ENCODE measurements at places on chromosomes 7 and 10.

DNA sequence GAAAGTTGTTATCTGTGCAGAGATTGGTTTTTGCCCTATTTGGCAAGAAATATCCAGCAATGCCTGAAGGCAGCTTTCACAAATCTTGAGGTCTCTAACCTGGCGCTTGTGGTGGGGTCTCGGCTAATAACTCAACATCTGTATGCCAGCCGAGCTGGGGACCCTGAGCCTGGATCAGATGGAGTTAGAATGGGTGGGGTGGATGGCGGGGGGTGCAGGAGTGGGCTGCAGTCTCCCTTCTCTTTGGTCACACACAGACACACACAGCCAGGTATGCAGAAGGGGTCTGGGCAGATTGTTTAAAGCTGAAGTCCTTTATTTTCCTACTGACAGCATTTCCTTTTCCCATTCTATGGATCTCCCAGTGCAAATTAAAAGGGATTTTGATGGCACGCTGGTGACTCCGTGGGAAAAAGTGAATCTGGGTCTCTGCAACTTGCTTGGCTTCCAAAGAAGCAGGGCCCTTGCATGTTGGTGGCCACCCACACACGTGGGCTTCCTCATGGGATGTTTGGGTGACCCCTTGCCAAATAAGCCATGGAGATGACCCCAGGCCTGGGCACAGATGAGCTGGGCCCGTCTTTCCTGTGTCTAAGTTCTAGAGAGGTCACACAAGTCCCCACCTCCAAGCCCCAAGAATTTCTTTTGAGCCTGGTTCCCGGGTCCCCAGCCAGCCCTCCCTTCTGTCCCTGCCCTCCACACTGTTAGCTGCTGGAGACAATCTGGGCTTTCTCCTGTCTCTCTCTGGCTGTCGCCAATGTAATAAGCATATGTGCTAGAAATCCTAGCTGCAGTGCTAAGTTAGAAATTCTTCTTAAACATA, 39.9 kb upstream of the EMX2 start:
- no peak for DNase-seq

DNA sequence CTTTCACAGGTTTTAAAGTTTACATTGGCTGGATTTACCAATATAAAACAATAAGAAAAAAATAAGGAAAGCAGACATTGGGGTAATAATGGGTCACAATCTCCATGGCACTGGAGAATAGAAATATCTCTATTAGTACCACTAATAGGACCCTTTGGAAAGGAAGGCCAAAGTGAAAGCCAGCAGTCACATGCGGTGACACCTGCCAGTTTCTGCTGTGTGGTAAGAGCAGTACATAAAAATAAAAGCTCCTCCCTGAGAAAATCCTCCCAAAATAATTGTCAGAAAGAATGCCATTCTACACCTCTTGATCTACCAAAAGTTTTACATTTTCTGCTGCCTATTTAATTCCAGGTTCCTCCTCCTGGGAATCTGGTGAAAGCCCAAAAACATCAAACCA, 30.4 kb upstream of the SLC13A1 start:
- DNase-seq = no peak

DNA sequence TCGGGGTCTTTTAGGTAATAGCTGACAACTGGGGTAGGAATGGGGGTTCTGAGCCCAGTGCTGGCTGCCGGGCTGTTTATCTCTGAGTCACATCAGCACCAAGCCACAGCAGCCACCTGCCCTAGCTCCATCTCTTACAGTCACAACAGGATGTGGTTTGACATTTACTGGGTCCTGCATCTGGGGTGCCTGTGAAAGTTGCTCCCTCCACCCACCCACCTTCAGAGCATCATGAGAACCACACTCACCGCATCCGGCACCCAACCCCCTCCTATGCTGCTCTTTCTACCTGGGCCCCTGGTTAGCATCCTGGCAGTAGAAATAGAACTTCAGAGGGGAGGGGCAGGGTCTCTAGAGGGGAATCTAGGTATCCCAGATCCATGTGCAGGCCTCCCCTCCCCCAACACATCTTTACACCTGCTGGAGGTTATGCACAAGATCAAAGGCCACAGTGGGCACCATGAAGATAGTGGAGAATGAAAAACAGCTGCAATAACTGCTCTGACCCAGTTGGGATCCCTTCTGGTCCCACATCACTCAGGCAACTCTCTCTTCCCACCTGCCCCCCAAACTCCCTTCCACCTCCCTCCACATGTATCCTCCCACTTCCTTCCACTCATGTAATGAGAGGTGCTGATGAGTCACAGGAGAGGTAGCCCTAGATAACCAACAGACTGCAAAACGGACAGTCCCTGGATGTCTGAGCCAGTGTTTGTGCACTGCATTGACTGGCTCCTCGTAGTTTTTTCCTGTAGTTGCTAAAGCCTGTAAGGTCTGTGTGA, 38.2 kb downstream of the PRSS2 start:
- DNase-seq = no peak

- DNase-seq = no peak
Measured at GRCh38 chr7:80362010-80362618, 149.8 kb downstream of the GNAT3 start.

GRCh38 chr7:104976966-104977636, 36.9 kb upstream of the KMT2E start:
- peak; percentile 51 for DNase-seq

DNA sequence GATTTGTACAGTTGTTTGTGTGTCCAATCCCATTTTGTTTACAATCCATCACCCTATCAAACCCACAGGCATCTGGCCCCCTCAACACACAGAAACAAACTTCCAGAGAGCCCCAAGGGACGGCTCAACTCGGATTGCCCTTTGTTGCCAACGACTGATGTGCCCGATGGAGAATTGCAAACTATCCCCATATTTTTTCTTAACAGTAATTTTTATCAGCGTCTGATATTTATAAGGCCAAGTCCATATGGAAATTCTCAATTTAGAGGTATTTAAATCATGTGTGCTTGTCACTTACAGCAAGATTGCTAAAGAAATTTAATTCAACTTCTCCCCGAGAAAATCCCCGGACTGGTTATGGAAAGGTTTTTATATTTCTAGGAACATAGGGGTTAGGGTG, 113.9 kb upstream of the NPS start:
- DNase-seq = no peak

- DNase-seq = no peak
Measured at GRCh38 chr10:60323162-60323561, 66.5 kb downstream of the ANK3 start.

GRCh38 chr10:118986815-118987790, 42.4 kb upstream of the NANOS1 start:
- DNase-seq = no peak

DNA sequence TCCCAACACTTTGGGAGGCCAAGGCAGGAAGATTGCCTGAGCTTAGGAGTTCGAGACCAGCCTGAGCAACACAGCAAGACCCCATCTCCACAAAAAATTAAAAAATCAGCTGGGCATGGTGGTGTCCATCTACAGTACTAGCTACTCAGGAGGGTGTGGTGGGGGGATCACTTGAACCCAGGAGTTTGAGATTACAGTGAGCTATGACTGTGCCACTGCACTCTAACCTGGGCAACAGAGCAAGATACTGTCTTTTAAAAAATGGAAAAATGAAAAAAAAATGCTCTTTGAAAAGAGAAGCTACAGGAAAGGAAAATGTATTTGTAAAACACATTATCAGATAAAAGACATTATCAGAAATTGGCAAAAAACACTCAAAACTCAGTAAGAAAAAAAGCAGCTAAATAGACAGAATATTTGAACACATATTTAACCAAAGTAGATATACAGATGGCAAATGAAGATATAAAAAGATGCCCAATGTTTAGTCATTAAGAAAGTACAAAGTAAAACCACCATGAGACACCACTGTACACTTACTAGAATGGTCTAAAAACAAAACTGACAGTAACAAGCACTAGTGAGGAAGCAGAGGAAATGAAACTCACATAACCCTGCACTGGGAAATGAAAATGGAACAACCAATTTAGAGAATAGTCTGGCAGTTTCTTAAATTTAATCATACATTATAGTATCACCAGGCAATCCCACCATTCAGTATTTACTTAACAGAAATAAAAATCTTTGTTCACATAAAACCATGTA, 40.5 kb downstream of the NRBF2 start:
- DNase-seq = no peak

DNA sequence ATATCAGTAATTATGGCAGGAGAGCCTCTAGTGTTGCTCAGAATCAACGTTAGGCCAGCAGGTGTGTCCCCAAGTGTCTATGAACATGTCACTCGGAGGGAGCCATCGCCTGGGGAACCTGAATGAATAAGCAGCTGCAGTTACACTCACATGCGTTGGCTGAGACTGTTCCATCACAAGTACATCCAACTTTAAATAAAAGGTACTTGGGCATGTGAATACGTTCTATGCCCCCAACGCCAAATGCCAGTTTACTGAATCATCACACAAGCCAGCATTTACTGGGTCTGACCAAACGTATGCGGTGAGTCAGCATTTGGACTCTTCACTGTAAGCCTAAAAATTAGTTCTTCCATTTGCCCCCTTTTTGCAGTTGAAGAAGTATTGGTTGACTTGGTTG, 207.6 kb upstream of the PLXNA4 start:
- DNase-seq = peak; percentile 90

GRCh38 chr7:37000511-37000910, 276.2 kb upstream of the AOAH start:
- DNase-seq = no peak

GRCh38 chr7:149147752-149148653, 750 bp downstream of the ZNF398 start:
- DNase-seq = peak; percentile 41

- DNase-seq = peak; percentile 33
Measured at GRCh38 chr7:144818511-144818910, 17.3 kb downstream of the TPK1 start.

DNA sequence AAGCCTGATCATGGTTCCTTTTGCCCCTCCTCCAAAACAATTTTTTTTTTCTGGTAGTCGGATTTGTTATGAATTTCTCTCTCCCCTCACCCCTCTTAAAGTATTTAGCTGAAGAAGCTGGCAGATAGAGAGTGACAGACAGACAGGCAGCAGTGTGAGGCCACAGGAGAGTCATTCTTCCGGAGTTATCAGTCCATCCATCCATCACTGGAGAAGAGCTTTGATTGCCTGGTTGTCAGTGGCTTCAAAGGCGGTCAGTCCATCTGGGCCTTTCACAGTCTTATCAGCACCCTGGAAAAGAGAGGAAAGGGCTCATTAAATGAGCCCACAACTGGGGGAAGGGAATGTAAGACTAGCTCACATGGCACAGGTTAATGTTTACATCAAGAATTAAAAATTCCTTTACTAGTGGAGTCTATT, 47.4 kb downstream of the MTPN start:
- DNase-seq = no peak

- peak; percentile 18 for DNase-seq
Measured at GRCh38 chr10:51020200-51020599, 54.1 kb upstream of the PRKG1 start.

- DNase-seq = no peak
Measured at GRCh38 chr10:47173929-47174442, 126.0 kb upstream of the GDF10 start.

DNA sequence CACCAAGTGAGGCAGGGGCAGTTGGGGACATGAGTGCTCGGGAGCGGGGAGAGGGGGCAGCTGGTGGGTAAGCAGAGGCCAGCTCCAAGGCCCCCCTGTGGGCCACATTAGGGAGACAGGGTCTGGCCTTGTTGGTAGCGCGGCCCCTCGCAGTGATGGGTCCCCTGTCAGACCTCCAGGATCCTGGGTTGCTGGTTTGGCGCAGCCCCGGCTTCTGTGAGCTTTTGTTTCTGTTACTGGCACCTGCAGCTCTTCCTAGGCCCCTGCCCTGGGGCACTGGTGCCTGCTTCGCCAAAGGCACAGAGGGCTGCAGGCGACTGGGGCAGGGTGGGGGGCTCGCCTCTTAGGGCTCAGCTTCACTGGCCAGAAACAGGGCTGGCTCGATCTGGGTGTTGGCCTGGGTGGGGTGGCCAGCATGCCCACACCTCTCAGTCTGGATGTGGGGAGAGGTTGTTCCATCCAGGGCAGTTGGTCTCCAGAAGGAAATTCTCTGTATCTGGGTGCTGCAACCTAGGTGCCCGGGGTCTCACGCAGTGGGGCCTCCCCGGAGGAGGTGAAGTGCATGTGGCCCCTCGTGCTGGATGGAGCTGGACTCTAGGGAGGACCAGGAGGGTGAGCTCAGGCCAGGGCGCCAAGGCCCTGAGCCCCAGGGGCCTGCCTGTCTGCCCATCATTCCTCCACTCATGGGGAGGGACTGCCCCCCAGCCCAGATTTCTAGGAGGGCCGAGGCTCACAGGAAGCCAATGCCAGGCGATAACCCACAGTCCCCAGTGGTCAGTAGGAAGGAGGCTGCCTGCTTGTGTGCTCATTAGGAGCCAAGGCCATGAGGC, 138.6 kb downstream of the LHPP start:
- no peak for DNase-seq

GRCh38 chr10:60348982-60349381, 40.7 kb downstream of the ANK3 start:
- peak; percentile 51 for DNase-seq

DNA sequence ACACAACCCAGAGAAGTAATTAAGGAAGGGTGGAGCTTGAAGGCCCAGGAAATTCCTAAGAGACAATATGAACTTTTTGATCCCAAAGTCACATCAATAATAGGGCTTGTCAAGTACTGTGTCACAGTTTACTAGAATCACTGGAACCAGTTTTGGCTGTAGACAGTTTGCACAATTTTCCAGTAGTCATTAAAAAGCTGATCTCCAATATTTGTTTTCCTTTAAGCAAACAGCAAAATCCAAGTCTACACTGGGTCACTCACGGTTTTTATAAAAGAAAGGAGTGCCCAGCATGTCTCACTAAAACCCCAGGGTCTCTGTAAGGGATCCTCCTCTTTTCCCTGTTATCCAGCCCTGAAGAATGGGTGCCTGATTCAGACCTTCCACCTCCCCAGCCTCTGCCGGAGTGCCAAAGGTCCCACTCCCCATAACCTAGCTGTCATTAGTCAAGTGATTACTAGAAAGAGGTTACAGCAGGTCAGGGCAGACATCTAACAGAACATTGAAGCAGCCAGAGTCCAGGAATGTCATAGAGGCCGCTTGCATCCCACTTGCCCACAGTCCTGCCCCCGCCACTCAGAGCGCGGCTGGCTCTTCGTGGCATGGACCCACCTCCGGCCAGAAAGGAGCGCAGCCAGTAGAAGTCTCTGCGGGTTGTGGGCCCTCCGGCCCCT, 552 bp downstream of the SLC25A16 start:
- DNase-seq = no peak

DNA sequence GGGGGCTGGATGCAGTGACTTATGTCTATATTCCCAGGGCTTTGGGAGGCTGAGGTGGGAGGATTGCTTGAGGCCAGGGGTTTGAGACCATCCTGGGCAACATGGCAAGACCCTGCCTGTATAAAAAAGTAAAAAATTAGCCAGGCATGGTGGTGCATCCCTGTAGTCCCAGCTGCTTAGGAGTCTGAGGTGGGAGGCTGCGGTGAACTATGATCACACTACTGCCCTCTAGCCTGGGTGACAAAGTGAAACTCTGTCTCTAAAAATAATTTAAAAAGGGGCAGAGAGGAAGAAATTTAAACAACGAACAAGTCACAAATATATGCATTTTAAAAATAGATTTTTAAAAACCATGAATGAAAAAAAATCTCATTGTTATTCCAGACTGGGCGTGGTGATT, 46.2 kb upstream of the FEZF1 start:
- DNase-seq = no peak

- no peak for DNase-seq
Measured at GRCh38 chr7:636396-636795, 90.1 kb upstream of the DNAAF5 start.
